ENCODE measurements at places on chromosomes 12 and 14.

DNA sequence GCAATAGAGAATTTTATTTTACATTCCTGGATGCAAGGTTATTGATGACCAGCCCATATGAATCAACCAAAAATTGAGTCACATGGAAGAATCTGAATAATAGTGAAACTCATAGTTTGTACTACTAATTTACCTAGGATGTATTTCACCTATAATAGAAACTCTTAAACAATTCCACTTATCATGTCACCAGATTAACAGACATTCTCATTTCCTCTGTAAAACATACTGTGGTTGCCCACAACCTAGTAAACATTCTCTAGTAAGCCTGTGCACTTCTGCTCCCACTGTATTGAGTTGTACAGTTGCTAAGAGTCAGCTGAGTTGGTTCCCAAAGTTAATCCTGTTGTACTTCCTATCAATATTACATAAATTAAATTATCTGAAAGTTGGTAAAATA is 196.6 kb upstream of the TMTC1 start:
- DNase-seq: no peak

- DNase-seq: no peak
Observed at GRCh38 chr12:25208554-25208953, 13.5 kb downstream of the ETFRF1 start.

GRCh38 chr12:105499205-105499604 is 168.7 kb downstream of the C12orf75 start:
- DNase-seq: no peak

DNA sequence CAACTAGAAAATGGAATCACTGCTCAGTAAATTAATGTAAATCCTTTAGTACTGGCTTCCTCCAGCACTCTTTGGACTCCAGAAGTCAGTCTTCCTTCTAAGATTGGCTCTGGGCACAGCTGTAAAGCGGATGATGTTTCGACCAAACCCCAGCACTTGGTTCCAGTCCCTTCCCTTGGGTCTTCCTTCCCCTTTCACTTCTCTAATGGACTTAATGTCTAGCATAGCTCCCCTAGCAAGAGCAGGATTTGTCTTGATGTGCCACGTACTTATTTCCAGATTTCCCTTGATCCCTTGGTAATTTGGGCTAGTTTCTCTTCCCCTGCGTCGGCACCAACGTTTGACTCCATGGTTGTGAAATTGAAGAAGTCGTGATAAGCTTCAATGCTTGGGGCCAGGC is 28.3 kb downstream of the C12orf75 start:
- no peak for DNase-seq

DNA sequence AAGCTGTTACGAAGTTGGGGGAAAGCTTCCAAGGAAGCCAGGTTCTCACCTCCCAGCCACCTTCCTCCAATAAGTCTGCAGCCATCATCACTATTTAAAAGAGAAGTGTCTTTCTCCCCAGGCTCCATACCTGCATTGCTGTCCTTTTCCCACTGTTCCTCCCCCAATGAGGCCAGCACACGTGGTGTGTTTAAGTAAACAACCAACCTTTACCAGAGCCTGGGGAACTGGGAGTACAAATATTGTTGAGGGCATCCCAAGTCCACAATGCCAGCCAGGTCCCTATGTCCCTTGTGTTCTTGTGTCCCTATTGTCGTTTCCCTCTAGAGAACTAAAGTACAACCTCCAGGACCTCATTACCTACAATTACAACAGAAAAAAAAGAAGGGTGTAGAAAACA is 49.2 kb upstream of the PNMA1 start:
- DNase-seq: peak; percentile 52

DNA sequence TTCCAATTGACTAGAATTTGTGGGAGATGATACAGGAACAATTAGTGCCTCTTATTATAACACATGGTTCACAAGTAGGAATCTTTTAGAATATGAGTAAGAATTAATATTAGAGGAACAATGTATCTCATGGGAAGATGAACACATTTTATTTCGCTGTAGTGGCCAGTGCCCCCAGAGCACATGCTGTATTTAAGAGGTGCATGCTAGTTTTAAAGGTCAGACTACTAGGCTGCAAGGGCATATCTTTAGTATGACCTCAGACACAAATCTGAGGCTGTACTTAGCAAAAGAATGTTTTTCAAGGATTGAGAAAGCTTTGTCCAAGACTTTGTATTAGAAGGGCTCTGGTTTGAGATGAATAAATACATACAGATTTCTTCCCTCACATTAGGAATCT is 586.9 kb downstream of the CCER1 start:
- DNase-seq: no peak

- no peak for DNase-seq
Observed at GRCh38 chr14:104385531-104386101, 193.9 kb upstream of the C14orf180 start.

- DNase-seq: no peak
Observed at GRCh38 chr12:2416158-2416557, 363.4 kb downstream of the CACNA1C start.

- no peak for DNase-seq
Observed at GRCh38 chr12:58765076-58765475, 155.2 kb downstream of the LRIG3 start.

DNA sequence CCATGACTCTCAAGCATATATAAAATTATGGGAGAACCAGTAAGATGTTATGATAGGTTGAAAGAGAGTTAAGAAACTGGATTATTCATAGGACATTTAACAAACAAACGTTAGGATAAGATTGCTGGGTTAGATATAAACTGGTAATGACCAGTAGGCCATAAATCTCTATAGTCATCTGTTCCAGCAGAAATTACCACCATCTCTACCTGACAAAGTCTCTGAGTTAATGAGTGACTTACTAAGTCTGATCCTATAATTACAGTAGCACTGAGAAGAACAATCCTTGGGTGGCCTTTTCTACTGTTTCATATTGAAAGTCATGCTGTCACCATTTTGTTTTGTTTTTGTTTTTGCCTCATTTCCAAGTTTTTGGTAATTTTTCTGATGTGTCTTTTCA is 136.9 kb upstream of the CNOT2 start:
- no peak for DNase-seq

- DNase-seq: no peak
Observed at GRCh38 chr12:103652808-103653207, 65.7 kb downstream of the STAB2 start.

DNA sequence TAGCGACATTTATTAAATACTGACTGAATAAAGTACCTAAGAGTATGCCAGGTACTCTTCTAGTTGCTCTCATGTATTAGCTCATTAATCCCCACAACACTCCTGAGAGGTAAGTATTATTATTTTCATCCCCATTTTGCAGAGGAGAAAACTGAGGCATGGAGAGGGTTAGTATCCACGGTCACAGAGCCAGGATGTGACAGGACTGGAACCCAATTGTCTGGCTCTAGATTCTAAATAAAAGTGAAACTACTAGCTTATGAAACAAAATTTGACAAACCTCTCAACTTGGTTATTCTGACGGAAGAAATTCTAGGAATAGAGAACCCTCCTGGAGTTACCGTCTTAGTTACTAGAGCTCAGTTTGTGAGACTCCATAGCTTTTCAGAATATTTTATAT is 112.2 kb downstream of the CHST11 start:
- DNase-seq: no peak

- no peak for DNase-seq
Observed at GRCh38 chr12:93442411-93443340, 929 bp upstream of the UBE2N start.

DNA sequence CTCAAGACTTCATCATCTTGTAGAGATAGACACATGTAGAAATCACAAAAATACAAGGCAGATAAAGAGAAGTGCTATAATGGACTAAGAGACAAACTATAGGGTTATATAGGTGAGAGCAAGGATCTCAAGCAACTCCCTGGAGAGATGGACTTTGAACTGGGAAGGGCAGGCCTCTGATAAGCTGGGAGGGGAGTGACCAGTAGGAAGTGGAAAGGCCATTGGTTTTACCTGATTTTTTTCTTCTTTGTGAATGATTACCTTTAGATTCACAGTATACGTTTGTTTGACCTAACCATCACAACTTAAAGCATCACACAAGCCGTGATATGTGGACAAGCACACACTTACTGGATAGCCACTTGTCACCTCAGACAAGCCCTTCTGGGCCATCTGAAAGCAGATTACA is 5.2 kb upstream of the TEP1 start:
- DNase-seq: no peak

DNA sequence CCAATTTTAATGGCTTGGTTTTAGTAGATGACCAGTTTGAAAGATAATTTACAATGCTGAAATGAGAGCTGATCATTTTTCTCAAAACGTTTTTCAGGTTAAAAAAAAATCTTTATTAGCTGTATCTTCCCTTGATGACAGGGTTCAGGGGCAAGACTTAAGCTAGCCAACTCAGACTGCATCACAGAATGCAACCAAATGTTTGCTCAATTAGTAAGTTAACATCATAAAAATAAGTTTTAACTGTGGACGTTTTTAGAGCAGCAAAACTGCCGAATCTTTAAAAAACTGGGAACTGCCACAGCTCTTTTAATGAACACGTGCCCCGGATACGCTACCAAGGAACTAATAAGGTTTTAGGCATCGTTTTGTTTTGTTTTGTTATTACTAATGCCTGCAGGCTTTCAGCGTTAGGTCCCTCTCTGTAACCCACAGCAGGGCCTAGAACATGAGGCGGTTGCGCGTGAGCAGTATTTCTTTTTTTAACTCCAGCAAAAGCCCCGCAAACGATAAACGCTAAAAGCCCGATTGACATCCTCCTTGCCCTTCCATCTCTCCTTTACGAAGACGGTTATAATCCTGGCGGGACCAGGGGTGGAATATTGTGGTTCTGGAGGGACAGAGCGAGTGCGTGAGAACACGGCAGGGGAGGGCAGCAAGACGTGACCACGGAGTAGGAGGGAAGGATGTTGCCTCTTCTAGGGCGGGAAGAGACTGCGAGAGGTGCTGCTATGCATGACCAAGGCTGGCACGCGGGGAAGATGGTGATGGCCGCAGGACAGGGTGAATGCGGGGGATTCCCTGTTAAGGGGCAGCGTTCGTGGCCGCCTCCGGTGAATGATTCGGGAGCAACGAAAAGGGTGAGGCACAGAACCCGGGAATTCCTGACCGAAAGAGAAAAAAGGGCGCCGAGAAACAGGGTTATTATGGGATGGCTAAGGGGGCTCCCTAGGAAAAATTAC is 652 bp downstream of the SUPT16H start:
- DNase-seq: peak; percentile 48

DNA sequence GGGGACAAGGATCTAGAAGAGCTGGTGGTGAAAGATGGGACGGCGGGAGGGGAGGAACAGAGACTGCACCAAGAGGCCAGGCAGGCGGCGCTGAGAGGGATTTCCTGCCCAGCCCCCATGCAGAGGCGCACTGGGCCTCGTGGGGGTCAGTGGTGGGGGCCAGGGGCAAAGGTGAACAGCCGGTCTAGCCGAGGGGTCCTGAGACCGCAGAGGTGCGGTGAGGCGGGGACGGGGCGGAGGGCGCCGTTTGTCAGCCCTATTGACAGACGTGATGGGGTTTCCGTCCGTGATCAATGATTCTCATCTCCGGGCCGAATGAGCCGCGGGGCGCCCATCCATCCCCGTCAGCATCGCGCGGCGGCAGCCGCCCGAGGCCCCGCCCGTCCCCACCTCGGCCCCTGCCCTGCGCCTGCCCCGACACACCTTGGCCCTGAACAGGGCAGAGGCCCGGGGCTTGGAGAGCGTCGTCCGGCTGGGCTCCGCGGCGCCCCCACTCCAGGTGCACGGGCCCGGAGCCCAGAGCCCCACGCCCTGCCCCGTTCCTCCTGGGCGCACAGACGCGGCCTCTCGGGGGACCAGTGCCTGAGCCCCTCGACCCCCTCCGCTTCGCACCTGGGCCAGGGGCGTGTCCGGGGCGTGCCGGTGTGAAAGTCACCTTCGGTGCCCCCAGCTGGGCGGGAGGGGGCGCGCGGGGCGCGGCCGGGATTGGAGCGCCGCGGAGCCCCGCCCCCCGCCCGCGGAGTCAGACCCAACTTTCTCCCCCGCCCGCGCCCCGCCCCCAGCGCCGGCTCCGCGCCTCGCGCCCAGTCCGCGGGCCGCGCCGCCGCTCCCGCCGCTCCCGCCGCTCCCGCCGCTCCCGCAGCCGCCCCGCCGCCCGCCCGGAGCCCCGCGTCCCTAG is at the start of gene NXPH4:
Gene NXPH4, plus strand, starts transcription at position 781 of the 898 bp plus-strand sequence. CDS start 176 bp downstream, outside the sequence.
- peak; percentile 18 for DNase-seq

DNA sequence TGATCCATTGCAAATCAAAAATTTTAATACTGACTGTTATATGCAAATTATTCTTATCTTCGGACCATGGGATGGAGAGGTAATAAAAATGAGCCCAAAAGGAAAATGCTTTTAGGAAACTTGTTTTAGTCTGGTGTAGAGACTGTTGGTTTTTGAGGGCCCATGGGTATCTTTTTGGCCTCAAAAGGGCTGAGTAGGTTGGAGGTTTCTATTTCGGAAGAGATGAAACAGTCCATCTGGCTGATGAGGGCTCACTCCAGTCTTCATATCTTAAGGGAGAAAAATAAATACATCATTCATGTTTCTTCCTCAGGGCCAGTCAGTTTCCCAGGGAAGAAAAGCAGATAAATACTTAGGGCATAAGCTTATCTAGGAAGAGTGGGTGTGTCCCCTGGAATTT is 290.7 kb downstream of the RMST start:
- no peak for DNase-seq

DNA sequence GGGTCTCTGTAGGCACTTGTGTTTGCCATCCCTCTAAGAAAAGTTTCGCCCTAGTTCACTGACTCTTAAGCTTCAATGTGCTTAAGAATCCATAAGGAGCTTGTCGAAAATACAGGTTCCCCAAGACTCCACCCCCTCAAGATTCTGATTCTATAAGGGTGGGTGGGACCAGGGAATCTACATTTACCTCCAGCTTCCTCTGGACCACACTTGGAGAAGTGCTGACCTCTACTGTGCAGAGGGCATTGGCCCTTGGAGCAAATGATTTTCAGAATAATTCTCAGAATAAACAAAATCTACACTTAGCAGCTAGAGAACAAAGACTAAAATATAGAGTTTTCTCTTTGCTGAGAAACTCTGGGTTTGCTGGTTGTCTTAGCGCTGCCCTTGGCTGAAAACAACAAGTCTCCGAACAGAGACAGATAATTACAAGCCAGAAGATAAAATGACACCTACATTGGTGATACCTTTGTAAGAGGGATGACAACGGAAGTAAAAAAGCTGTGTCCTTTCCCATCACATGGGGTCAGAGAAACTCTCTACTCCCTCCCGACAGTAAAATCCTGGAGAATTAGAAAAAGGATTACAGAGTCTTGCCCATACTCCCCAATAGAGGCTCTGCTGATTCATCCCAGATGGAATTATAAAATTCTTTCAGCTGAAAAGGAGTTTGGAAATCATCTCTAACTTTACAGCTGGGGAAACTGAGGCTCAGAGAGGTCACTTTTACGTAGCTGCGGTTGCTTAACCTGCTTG is 4.8 kb downstream of the TGFB3 start:
- no peak for DNase-seq

DNA sequence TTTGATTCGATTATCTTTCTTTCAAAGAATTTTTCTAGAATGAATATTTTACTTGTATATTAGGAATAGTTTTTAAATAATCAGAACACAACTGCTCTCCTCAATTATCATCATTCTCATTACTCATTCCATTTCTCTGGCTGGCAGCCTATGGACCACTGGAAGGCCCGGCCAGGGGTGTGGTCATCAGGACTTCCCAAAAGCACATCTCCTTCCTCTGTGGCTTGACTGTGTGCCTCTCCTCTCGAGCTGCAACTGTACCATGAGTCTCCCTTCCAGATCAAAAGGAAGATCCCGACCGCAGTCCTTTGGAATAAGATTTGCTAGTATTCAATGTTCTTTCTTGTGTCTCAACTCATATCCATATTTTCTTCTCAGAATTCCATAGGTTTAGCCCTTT is 42.7 kb downstream of the DYRK2 start:
- no peak for DNase-seq

All from thyroid gland (tissue), 4 donors.